Right kidney (tissue), 9 donors: ENCODE measurements at places on chromosomes 7 and 10.

DNA sequence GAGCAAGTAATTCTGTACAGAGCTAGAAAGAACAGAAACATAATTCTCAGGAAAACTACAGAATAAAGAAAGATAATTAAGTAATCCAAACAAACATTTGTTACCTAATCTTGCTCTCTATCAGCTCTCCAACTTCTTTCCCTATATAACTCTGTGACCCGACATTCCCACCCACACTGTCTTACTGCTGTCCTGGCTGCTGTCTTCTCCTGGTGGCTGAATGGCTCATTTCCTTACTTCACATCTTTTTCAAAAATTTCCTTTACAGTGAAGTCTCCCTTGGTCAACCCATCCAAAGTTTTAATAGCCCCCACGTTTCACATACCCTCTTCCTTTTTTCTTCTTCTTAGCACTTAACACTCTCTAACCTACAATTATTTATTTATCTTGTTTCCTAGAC is 64.0 kb downstream of the HYCC1 start:
- no peak for DNase-seq

DNA sequence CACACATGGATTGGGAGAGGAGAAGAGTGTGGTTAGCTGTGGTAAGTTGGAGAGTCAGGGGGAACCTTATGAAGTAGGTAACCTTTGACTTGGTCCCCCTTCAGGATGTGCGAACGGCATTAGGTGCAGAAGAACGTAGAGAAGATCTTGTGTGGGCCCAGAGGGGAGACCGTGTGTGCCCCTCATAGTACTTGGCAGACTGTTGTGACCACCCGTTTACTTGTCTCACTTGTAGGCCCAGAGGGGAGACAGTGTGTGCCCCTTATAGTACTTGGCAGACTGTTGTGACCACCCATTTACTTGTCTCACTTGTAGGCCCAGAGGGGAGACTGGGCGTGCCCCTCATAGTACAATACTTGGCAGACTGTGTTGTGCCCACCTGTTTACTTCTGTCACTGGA is 2.6 kb downstream of the GTPBP4 start:
- no peak for DNase-seq

DNA sequence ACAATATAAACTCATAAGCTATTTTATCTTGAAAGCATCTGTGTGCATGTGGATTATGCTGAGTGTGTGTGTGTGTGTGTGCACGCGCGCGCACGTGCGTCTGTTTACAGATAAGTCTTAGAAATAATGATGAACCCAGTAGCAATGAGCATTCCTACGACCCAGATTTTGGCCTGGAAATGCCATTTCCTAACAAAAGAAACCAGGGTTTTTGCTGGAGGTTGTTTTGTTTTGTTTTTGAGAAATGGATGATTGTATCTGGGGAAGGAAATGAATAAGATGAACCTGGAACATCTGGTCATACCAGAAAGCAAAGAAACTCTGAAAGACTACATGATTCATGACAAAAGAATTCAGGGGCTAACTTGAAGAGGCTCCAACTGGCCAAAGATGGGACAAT is 22.1 kb upstream of the LMOD2 start:
- no peak for DNase-seq

DNA sequence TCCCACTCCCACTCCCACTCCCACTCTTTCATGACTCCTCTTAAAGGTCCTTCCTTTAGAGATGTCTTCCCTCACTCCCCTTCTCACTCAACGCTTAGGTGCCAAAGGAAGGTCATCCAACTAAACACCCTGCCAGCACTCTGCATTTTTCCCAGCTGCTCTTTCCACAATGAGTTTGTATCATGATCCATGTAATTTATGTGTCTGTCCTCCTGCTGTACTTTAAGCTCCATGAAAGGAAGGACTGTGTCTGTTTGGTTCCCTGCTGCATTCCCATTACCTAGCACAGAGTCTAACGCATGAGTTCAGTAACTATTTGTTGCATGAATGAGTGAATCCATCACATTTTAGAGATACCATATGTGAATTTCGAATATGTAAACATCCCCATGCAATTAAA is 252.7 kb downstream of the KIF20B start:
- DNase-seq, result no peak

GRCh38 chr7:138649506-138649905 is 51.7 kb downstream of the SVOPL start:
- no peak for DNase-seq

DNA sequence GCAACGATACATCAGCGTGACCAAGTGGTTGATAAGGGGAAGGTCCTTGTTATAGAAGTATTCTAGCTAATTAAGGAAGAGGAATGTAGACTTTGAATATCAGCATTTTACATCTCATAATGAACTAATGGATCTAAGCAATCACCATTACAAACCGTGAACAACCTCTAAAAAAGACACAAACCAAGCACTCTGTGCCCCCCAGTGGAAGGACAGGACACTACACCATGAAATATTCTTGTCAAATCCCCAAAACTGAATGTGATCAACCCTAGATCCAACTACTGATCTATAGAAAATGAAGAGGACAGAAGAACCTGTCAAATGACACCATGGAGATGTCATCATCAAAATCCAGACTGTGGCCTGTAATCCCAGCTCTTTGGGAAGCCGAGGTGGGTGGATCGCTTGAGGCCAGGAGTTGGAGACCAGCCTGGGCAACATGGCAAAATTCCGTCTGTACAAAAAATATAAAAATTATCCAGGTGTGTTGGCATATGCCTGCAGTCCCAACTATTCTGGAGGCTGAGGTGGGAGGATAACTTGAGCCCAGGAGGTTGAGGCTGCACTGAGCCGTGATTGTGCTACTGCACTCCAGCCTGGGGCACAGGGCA is 111.3 kb upstream of the CARD11 start:
- no peak for DNase-seq

DNA sequence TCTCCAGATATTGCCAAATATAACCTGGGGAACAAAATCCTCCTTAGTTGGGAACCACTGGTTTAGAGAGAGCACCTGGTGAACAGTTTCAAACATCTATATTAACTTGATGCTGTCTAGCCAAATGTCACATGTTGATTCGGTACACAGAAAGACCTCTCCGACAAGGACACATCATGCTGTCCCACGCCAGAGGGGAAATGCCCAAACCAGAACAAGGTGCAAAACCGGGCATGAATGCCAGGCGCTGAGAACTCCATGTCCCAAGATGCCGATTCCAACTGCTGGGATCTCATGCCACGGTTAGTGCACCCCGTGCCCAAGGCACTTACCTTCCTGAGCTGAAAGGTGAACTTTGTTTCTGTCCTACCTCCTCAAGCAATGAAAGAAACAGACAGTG is 100.8 kb downstream of the SFMBT2 start:
- no peak for DNase-seq

- no peak for DNase-seq
These were observed 61.5 kb downstream of the CPVL start for GRCh38 chr7:29084832-29085231.

DNA sequence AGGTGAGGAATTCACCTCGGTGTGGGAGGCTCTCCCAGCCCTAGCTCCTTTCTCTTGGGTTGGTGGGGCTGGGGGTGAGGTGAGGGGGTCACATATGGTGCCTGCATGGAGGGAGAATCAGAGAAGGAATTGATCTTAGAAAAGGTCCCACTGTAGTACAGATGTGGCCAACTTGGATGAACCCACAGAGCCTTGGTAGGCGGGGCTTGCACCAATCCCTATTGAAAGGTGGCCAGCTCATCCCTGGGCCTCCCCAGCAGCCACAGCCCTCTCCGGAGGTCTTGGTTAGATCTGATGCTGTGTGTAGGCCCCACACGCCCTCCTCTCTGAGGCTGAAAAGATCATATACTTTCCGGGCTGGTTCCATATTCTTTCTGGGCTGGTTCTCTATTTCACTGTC is 19.0 kb downstream of the HKDC1 start:
- DNase-seq, result no peak

DNA sequence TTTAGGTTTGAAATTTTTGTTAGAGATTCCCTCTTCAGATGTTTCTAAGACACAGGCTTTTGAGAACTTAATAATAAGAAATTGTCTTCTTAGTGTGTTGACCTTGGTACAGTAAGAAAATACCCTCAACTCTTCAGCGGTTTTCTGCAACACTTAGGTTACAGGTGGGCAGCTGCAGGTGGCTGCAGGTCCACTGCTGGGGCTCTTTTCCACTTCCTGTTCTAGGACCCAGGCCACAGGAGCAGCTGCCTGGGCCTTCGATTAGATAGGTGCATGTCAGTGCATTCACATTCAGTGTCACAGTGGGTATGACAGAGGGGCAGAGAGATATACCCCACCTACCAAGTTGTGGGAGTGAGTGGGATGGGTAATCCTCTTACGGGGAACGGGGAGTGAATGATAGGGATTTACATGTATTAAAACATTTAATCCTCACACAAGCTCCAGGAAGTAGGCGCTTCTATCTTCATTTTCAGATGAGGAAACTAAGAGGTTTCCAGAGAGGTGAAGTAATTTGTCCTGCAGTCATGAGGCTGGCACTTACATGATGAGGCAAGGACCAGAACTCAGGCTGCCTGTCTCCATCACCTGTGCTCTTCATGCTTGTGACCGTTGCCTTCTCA is 20.2 kb upstream of the SUV39H2 start:
- no peak for DNase-seq

GRCh38 chr10:55078121-55078520 is 277.1 kb upstream of the PCDH15 start:
- DNase-seq, result no peak

DNA sequence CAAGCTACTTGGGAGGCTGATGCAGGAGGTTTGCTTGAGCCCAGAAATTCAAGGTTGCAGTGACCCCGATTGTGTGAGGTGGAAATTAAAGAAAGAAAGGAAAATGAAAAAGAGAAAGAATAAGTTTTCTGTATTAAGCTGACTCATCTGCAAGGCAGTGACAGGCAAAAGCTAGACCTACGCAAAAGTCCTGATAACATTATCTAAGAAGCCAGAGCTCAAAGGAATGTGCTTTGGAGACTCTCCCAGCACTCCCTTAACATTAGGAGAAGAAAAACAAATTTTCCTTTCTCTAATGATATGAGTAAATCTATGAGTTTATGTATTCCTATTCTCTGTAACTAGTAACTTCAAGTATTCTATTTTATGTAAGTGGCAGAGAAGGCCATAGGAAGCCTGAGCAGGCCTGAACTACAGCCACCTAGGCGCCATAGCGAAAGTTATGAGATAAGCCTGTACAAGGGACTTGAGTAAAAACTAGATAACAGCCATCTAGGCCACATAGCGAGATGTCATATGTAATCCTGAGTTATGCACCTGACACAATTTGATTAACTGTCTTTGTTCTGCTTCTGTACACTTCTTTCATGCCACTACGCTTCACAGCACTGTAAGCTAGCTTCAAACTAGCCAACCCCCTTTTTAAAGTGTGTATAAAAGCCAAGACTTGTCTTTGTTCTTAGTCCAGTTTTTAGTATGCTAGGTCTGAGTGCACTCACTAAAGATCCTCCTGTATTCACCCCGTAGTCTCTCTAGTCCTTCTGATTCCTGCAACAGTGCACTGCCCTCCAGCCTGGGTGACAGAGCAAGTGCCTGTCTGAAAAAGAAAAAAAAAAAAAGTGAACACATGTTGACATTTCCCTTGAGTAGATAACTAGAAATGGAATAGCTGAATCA is 9.4 kb upstream of the ZWINT start:
- DNase-seq, result no peak

DNA sequence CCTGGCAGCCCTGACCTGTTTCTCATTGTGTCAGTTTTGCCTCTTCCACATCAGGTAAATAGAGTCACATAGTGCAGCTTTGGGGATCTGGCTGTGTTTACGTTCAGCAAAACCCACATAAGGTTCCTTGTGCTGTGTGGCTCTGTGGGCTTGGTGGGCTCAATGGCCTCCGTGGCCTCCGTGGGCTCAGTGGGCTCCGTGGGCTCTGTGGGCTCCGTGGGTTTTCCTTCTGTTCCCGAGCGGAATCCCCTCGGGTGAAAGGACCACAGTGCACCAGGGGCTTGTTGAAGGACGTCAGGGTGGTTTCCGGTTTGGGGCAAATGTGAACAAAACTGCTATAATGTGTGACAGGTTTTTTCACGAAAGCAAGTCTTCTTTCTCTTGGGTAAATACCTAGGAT is 12.5 kb upstream of the DPYSL4 start:
- DNase-seq, result no peak

DNA sequence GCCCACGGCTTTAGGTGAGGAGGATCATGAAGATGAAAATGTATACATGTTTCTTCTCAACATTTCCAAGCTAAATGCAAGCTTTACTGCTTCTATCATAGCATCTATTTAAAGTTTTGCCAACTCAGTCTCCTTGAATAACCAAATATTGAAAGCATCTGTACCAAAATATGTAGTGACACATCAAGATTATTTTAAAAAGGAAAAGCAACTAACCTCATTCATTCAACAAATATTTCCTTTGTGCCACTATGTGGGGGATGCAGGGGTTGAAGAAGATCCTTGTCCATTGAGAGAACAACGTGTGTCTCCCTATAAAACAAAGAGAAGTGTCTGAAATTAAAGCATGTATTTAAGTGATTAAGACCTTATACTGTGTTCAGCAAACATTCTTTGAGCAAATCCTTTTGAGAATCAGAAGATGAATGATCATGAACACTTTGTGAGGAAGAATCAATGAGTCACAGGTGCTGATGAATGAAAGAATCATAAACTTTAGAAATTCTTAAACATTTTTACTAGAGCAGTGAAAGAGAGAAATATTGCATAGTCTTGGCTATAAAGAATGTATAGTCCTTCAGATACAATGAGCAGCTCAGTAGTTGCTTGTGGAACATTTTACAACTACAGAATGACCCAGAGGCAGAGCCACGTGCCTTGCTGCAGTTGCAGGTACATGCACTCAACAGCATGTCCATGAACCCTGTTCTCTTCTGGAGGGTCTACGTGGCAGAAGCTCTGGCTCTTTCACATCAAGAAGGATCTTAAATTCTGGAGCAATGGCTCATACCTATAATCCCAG is 13.9 kb downstream of the TAS2R60 start:
- DNase-seq, result no peak

DNA sequence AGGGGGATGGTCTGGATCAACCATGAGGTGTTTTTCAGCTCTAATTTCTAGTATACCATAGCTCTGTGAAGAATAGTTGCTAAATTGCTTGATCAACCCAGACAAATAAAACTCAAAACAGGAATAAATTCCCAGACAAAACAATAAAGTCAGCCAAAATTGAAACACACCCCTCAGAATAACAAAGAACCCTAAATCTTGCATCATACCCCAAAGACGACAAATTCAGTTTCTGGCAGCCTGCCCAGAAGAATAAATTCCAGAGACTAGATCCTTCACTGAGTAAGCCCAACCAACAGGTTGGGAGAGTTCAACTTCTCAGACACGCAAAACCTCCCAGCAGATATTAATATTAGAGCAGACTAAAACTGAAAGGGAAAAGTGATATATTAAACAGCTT is 11.2 kb upstream of the SEM1 start:
- no peak for DNase-seq
